Esophagus muscularis mucosa (tissue), 4 donors: ENCODE measurements at places on chromosomes 12 and 14.

- DNase-seq = no peak
Observed at GRCh38 chr12:65510007-65510406, 231.5 kb downstream of the MSRB3 start.

GRCh38 chr12:53500142-53500775 lies 824 bp upstream of the TARBP2 start:
- no peak for DNase-seq

- no peak for DNase-seq
Observed at GRCh38 chr14:88848571-88848970, 24.1 kb downstream of the TTC8 start.

- DNase-seq = no peak
Observed at GRCh38 chr14:31110872-31111271, 84.7 kb upstream of the STRN3 start.

DNA sequence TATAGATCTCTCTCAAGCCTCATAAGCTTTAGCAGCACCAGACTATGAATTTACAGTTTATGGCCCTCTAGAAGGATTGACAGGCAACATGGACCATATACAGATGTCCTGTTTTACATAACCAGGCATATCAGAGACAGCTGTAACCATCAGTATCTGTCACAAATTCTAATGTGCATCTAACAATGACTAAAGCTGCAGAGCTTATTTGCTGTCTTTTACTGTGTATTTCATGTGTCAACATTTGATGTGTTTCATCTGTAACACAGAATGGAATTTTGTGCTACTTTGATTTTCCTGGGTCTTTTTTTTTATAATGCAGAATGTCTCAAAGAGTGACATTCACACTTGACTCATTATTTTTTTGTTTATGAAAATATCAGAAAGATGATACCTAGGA lies 348.3 kb downstream of the SLC16A7 start:
- no peak for DNase-seq

DNA sequence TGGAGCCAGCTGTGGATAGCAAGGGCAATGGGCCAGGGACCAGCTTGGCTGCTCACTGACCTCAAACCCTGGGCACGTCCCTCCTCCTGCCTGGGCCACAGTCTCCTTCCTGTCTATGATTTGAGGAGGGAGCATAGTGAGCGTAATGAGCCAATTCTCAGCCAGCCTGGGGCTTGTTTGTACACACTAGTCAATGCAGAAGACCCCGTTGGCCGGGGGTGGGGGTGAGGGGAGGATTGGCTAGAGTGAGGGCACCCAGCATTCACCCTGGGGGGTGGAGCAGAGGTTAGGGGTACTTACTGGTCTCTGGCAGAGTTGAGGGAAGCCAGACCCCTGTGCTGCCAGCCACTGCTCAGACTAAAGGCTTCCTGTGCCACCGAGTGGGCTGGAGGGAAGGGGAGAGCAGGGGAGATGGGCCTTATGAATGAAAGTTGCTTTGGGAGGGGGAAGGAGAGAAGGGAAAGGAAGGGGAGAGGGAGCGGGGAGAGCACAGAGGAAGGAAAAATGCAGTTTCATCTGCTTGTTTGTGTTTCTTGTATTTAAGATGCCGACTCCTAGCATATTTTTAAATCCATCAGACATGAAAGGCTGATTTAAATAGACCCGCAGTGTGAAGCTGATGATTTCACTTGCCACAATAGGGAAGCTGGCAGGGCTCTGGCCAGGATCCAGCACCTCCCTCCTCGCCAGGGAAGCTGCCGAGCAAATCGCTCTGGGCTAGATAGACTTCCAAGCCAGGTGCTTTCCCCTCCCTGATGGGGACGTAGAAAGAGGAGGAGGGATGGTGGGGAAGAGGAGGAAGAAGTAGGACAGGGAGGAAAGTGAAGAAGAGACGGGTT lies 114.0 kb downstream of the PRMT8 start:
- DNase-seq = no peak

DNA sequence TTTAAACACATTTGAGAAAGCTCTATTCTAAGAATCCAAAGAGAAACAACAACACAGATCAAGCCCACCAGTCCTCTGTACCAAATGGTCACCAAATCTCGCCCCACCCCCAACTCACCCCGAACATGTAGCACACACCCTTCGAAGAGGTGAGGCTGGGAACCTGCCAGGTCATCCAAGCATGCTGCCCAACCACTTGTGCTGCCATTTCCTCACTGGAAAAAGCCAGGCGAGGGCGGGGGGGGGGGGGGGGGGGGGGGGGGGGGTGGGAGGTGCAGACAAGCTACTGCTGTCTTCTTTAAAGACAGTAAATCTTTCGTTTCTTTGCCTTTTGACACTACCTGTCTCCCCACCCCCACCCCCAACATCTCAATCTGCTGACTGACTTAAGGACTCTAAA lies 59.9 kb downstream of the SETD3 start:
- DNase-seq = no peak

DNA sequence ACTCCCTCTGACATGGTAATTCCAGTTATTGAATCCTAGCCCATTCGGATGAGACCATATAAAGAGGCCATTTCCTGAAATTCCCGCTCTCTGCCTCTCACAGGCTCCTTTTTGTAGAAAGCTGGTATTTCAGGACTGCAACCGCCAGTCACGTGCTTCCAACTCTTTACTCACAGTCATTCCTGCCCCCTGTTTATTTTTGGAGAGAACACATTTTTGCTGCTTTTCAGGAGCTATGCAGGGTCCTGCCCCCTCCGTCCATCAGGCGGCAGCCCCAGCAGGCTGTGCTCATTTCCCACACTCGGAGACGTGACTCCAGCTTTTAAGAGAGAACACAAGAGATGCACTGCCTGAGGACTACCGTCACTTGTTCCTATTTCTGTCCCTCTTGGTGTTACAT lies 26.8 kb downstream of the IFT43 start:
- no peak for DNase-seq

DNA sequence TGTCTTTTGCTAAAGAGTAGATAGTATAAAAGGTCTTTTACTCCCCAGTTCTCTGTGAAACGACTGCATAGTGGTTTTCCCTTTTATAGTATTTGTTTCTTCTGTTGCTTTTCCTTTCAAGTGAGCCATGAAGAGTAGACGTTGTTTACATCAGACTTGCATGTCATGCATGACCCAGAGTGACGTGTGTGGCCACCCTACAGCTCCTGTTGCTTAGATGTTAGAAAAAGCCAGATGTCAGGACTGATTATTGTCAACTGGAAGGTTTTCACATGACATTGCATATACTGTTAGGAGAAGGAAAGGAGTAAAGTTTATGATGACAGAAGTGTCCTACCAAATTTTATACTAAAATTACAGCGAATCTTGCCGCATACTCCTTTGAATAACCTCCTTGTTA lies 1.3 kb upstream of the RD3L start:
- DNase-seq = no peak

DNA sequence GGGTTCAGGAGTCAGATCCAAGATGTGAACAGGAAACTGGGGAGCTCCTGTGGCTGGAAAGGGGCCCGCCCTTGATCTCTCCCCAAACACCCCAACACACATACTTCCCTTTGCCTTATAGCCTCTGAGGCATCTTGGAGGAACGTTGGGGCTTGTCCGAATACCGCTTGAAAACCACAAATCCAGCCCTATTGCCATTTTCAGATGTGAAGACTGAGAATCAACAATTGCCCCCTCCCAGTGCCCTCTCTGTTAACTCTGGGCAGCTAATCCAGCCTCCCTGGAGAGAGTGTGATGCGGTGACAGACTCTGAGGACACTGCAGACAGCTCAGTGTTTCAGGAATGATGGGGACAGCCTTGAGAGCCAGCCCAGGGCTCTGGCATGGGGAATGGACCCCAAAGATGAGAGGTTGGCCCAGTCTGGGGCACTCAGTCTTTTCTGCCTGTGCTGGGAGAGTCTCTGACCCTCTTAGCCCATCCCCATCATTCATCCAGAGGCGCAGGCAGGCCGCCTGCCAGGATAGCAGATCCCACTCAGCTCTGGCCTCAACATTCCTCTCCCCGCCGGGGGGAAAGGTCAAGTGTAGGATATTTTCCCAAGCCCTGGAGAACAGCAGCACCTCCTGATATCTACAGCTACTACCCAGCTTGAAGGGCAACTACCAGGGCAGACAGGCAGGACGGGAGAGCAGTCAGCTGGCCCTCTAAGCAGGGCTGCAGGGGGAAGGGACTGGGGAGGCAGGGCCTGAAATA lies 24.6 kb upstream of the LTBP2 start:
- no peak for DNase-seq

DNA sequence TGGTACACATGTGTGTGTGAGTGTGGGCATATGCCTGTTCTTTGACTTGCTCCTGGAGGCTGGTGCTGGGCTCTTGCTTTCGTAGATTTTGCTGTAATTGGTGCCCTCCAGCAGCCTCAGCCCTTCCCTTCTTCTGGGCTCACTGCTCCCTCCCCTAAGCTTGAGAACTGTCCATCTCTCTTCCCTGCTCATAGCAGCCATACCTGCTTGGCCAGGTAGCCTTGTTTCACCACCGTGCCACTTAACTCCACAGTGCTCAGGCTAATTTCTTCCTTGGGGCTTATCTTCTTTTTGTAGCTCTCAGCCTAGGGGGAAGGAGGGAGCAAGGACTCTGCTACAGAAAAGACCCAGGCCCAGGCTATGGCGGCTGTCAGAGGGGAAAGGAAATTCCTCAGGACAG lies 19.8 kb downstream of the PLEK2 start:
- peak; percentile 64 for DNase-seq

- DNase-seq = peak; percentile 92
Observed at GRCh38 chr14:76784881-76785280, 23.6 kb downstream of the VASH1 start.
